Activated CD4-positive, alpha-beta T cell treated with anti-CD3 and anti-CD28 coated beads, Interleukin-2, amount 10 ng/mL, durations not matched to agents 24 days and 14 days (primary cell): ENCODE measurements at places on chromosomes 1 and 21. TPM values are rescaled to one million over a fixed set of nuclear protein-coding genes. Genes with fewer than 3 reads are reported as not detected.
A peak's percentile ranks its signal among the peaks of the same experiment; 100 is the strongest.

Gene LMX1A
- not detected in 2 replicates for total RNA-seq

Gene ELF3
- total RNA-seq = 0.14 and 0.68 TPM in 2 replicates

DNA sequence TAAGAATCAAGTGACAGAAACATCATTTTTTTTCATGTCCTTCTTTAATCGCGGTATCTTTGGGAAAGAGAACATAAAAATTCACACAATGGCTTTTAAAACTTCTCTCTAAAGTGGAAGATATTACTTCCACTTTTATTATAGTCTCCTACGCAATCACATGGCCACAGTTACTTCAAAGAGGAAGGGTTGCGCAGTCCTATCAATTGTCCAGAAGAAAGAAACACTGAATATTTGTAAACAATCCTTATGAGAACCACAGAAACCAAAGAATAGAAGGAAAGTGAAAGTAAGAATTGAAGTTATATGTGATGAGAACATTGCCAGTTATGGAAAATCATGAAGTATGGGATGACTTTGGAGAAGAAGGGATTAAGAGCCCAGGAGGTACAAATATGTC is 32.6 kb downstream of the CFH start:
- H3K36me3 ChIP-seq = no peaks in the 10 kb centered on the region
- DNase-seq = no peak
- H3K4me1 ChIP-seq = peaks cover 3% of the 10 kb centered on the region
- no peak overlapping the region for H3K4me3 ChIP-seq
- H3K27ac ChIP-seq = no peak overlapping the region

GRCh38 chr21:46097336-46098293 is at the start of gene COL6A2:
TSS of gene COL6A2 (plus strand) at chr21:46098112.
- DNase-seq = peak; percentile 84
- peak within 1 kb of the TSS; percentile 57 for H3K4me3 ChIP-seq
- H3K4me1 ChIP-seq = no peaks in the 10 kb centered on the region
- no peaks in the 10 kb centered on the region for H3K36me3 ChIP-seq
- H3K27ac ChIP-seq = no peak within 1 kb of the TSS

- peaks cover 23% of the 10 kb centered on the region for H3K36me3 ChIP-seq
- peak; percentile 73 for DNase-seq
- peaks cover 41% of the 10 kb centered on the region for H3K4me1 ChIP-seq
- H3K27ac ChIP-seq = peak overlapping the region; percentile 60
- peaks cover 82% of the 10 kb centered on the region for H3K27me3 ChIP-seq
- H3K4me3 ChIP-seq = peak overlapping the region; percentile 70
Observed at GRCh38 chr1:50424045-50424883, 1.0 kb upstream of the DMRTA2 start.

GRCh38 chr1:244496186-244496585 is 35.1 kb downstream of the CATSPERE start:
- H3K4me3 ChIP-seq = no peak overlapping the region
- H3K27me3 ChIP-seq = no peaks in the 10 kb centered on the region
- H3K27ac ChIP-seq = no peak overlapping the region
- H3K36me3 ChIP-seq = no peaks in the 10 kb centered on the region
- H3K4me1 ChIP-seq = no peaks in the 10 kb centered on the region
